ENCODE measurements at places on chromosomes 12 and 14. TPM values are rescaled to one million over a fixed set of nuclear protein-coding genes. Genes with fewer than 3 reads are reported as not detected.

DNA sequence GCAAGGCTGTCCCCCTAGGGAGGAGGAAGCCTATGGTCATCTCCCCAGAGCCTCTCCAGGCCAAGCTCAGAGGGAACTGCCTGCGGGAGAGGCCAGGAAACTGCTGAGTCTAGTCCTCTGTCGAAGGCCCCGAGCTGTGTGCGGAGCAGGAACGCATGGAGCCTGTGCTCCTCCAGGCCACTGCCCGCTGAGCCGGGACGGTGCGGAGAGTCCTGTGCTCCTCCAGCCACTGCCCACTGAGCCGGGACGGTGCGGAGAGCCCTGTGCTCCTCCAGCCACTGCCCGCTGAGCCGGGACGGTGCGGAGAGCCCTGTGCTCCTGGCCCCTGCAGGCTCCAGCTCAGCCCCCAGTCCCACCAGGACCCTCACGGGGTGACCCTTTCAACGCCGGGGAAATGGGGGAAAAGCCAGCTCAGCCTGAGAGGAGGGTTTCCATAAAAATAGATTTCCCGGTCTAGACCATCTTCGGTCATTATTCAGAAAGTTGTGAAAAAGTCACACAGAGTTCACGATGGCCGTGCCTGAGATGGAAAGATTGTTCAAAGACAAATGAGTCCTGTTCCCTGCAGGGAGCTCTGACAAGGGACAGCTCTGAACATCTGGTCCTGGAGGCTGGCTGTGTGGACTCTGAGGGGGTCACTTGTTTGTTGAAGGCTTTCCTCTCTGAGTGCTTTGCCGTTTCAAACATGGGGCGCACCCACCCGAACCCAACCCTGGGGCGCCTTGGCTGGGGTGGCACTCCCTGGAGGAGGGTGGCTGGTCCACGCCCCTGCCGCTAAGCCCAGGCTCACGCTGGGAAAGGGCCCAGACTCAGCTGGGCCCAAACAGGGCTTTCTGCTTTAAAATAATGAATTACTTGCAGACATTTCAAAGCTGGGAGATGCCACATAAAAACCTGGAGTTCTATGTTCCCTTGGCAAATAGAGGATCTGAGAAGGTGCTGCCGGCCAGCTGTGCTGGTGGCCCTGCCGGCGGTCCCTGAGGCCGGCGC, 85.5 kb downstream of the ADGRD1 start:
- no peak for DNase-seq

GRCh38 chr14:32986791-32987540, 48.3 kb downstream of the NPAS3 start:
- DNase-seq, result no peak

DNA sequence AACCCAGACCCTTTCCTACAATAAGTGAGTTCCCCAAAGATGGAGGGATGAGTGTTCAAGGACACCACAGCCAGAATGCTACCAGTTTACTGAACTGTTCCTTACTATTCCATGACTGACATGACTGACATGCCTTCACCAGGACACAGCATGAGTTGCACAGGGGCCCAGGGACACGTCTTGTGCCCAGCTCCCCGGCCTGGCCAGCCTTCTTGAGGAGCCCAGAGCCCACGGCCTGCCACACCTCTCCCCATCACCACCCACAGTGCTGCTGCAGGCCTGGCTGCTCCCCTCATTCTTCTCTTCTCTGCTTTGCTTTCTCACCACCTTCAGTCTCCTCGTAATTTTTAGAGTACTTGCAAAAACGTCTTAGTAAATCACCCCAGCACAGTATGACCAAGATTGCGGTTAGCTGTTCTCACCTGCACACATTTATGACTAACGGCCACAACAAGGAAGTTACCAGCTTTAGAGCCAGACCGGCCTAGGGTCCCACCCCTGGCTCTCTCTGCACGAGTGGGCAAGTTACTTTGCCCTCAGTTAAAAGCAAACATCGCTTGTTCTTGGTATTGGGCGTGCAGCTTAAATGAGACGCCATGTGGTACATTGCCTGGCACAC, 18.5 kb downstream of the PPP2R5E start:
- no peak for DNase-seq

DNA sequence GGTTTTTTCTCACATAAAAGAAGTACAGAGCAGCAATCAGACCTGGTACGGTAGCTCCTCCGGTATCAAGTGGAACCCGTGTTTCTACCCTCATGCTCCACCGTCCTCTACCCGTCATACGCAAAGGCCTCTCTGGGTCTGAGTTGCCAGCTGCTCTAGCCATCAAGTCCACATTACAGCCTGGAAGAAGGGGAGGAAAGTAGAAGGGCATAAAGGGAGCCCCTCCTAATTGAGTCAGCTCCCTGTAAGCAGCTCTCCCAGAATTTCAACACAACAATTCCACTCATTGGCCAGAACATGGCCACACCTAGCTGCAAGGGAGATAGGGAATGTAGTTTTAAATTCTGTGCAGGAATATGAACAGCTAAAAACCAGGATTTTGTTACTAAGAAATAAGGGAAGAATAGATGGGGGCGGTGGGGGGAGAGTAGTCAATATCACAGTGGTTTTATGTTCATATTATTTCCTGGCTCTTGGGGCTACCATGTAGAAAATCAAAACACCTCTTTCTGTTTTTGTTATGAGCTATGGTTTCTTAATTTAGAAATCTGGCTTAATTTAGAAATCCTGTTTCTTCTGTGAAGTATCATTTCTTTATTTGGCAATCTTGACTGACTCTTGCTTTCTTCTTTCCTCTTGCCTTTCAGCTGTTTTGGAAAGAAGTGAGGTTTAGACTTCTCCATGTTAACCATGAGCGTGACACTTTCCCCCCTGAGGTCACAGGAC, 103.9 kb downstream of the AKAP6 start:
- DNase-seq, result no peak

DNA sequence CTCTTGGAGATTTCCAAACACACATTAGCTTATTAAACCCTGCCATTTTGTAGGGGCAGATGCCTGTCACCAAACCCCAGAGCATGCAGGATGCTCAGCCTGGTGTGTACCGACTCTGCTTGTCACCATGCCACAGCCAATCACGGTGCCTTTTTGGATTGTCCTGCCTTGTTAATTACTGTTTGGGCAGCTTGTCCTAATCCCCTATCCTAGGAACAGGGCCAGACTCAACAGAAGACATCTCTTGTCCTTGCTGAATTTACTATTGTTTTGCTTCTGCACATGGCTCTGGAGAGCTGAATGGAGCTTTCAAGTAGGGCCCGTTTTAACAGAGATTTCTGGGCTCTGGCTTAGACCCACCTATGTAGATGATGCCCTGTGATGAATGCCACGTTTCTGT, 388.5 kb downstream of the AACS start:
- no peak for DNase-seq

The NRXN3 gene
- total RNA-seq, result 1.7 TPM

The KRT79 gene
- 0.46 TPM for total RNA-seq

The MYF5 gene
- total RNA-seq, result not detected
